ENCODE measurements at places on chromosomes 2 and 18.

GRCh38 chr2:25265001-25265400, 76.7 kb downstream of the DNMT3A start:
- DNase-seq = no peak

DNA sequence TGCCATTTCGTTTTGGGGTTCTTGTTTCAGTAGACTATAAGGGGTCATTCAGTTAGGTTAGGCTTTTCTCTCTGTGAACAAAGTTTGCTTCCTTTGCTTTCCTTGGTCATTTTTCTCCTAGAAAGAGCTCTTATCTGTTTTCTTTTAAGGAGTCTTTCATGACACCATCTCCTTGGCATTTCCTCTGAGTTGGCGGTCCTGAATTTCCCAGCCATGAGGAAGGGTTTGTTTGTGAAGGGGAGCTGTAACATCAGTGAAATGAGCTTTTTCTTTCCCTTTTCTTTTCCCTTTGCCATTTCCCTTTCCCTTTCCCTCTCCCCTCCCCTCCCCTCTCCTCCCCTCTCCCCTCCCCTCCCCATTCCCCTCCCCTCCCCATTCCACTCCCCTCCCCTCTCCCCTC, 61.7 kb downstream of the MAP4K4 start:
- DNase-seq = peak; percentile 63

DNA sequence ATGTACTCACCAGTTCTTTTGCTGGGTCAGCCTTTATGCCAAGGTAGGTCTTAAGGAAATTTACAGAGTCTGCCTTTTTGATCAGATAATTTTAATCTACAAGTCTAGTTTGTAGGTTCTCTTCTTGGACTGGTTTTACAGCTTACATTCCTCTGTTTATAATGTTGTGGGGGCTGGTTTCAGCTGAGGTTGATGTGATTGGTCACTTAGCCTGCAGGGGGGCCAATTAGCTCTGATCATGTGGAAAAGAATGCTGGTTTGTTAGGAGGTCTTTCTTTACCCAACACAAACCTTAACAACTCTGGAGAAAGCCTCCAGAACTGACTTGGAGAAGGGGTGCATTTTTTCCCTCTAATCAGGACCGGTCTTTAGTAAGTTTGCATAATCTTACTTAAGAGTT, at the start of gene KCNJ13:
Gene KCNJ13 (minus strand): TSS at position 131 of the 400 bp plus-strand sequence. CDS start 5,203 bp downstream, outside the sequence.
- DNase-seq = no peak

DNA sequence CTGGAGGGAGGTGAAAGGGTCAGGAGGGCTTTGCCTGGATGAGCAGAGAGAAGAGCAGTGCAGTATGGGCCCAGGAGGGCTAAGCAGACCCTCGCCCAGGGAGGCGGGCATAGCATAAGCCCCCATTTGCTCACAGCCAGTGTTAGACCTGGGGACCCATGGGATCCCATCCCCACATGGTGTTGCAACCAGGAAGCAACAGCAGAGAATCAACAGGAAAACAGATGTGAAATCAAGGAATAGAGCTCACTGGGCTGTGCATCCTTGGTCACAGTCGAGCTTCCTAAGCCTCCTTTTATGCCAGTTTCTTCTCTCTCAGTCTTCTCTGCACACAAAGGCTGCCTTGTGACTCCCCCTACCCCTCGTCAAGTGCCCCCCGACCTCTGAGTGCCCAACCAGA, 19.9 kb downstream of the ASB18 start:
- DNase-seq = no peak

- no peak for DNase-seq
Observed at GRCh38 chr2:128726911-128727310, 408.2 kb upstream of the HS6ST1 start.

- DNase-seq = no peak
Observed at GRCh38 chr2:39429746-39430145, 7.3 kb downstream of the MAP4K3 start.

DNA sequence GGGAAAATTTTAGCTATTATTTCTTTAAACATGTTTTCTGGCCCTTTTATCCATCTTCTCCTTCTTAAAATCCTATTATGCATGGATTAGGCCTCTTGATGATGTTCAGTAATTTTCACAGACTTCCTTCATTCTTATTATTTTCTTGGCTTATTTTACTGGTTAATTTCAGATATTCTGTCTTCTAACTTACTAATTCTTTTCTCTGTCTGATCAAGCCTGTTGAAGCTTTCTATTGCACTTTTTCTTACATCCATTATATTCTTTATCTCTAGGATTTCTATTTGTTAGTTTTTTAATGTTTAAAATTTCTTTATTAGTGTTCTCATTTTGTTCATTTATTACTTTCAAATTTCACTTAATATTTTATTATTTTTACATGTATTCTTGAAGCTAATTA, 105.3 kb upstream of the GALNT13 start:
- no peak for DNase-seq

- DNase-seq = no peak
Observed at GRCh38 chr2:127048969-127049897, 57.7 kb downstream of the BIN1 start.

GRCh38 chr2:240457223-240458043, 22.0 kb downstream of the GPC1 start:
- no peak for DNase-seq

- no peak for DNase-seq
Observed at GRCh38 chr2:130870779-130871178, 34.1 kb downstream of the ARHGEF4 start.

DNA sequence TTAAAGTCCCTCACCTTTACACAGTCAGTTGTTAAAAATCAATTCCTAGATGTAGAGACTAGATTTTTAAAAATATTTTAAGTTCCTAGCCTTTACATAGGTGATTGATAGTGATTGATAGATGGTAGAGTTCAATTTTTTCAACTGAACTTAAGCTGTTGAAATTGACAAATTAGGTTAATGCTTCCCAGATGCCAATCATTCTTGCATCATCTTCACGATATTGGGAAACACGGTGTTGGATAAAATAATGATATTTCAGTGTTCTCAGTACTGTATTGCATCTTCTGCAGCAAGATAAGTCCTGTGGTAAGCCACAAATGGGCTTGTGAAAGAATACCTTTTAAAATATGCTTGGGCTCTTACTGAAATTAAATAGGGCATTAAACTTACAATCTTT, 667.6 kb downstream of the STK39 start:
- DNase-seq = no peak

- no peak for DNase-seq
Observed at GRCh38 chr2:160584972-160585494, 91.4 kb upstream of the RBMS1 start.

DNA sequence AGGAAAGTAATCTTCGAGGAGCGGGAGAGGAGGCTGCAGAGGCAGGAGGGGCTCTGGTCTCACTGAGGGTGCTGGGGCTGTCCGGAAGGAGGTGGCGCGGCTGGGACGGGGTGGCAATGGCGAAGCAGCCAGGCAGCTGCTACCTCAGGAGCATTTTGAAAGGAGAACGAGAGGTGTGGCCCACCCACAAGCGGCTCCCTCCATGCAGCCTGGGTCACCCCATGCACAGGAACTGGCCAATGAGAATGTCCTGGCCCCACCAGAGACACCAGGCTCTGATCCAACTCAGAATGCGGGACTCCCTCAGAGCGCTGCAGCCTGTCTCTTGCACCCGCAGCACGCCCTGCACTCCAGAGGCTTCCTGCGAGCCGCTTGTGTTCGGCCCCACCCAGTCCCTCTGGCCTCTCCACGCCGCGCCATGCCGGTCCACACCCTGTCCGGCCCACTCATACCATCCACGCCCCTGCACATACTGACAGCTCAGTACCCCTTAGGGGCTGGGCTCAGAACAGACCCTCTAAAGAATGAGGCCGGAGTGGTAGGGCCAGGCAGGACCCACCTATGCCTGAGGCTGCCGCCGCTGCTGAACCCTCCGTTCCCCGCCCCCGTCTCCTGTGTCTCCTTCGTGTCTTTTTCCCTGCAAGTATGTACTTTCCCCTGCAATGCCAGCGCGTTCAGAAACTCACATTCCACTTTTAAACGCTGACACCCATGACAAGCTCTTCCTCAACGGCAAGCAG, 6.4 kb upstream of the BOK start:
- DNase-seq = no peak

DNA sequence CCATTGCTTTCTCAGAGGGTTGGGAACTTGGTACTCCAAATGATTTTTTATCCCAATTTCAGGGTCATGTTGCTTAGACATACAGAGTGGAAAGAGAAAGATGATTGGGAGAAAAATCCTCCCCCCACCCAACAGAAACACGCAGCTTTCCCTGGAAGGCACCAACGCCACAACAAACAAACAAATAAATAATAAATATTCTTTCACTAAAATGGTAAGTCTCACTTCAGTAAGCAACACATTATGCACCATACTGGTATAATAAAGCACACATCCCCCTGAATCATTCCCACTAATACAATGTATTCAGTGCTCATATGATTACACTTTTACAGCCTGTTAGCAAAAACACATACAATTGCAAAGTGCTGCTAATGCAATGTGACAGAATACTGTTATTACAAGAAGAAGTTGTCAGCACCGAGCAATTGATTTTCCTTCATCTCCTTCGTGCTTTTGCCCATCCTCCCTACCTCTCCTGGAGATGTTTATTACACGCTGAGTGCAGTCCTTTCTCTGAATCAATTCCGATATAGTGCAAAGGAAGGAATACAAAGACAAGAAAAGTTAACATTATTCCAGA, 359.9 kb downstream of the TXNL1 start:
- no peak for DNase-seq

DNA sequence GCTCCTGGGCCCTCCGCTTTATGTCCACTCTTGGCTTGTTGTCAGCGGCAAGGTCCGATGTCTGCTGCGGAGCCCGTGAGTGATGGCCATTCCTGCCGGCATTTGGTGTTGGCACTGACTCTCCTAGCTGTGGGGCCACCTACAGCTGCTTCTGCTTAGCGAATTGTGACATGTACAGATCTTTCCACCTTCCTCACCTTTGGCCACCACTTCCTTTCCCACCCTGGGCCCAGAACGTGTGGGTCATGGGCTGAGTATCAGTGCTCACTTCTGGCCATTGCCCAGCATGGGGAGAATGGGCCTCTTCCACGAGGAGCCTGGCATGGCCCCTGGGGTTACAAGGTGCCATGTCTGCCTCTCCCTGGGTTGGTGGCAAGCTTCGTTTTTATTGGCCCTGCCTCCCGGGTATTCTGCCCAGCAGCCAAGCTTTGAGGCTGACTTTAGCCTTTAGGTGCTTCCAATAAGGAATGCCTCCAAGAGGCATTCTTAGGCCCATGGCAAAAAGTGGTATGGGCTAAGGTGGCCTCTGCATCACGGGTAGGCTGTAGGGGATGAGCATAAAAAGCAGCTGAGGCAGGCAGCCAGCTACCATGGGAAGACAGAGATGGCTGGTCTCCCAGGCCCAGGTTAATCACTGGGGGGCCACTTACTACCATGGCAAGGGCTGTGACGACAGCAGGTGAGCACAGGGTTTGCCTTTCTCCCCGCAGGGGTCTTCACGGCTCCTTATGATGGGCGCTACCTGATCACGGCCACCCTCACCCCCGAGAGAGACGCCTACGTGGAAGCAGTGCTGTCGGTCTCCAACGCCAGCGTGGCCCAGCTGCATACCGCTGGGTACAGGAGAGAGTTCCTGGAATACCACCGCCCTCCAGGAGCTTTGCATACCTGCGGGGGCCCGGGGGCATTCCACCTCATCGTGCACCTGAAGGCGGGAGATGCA, 65.8 kb downstream of the EMILIN2 start:
- DNase-seq = no peak

- peak; percentile 73 for DNase-seq
Observed at GRCh38 chr2:226184940-226185615, 614.5 kb downstream of the IRS1 start.

GRCh38 chr2:164114937-164115336, 379.1 kb upstream of the FIGN start:
- DNase-seq = no peak

DNA sequence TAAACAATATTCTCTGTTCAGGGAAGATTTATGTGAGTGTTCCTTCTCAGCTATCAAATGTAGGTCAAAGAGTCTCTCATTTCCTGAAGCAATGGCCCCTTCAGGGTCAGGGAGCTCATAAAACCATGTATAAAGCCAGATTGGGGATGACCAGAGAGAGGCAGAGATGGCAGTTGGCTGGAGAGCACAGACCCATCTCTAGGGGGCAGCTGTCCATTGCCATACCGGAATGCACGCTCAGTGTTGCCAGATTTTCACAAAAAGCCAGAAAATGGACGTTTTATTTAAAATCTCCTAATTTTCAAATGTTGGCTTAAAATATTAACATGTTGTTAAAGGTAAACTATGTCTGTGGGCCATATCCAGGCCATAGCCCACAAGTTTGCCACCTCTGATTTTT, 1920.7 kb upstream of the CELF4 start:
- DNase-seq = no peak

DNA sequence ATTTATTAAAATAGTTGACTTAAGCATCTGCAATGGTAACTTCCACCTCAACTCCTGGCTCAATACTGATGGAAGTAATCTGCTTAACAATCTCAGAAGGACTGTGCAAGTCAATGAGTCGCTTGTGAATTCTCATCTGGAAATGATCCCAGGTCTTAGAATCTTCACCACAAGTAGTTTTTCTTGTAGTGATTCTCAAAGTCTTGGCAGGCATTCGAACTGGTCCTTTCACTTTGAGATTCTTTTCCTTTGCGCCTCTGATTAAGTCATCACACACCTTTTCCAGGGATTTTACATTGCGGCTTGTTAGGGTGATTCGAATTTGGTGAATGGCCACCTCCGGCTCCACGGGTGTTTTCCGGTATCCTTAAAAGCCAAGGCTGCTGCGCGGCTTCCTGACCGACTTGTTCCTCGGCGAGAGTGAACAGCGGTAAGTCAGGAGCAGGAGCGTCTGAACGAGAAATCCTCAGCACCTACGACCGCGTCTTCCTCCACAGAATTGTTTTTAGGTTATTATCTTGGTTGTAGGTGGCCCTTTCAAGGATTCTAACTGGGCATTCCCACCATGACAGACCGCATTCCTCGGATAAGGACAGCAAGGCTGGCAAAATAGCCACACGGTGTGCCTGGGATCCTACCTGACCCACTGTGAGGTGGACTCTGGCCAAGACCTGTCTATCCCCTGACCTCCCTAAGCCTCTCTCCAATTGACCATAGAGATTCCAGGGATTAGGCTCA, 23.8 kb upstream of the SLC20A1 start:
- DNase-seq = no peak

- DNase-seq = no peak
Observed at GRCh38 chr18:45321520-45321919, 293.8 kb upstream of the SLC14A2 start.

DNA sequence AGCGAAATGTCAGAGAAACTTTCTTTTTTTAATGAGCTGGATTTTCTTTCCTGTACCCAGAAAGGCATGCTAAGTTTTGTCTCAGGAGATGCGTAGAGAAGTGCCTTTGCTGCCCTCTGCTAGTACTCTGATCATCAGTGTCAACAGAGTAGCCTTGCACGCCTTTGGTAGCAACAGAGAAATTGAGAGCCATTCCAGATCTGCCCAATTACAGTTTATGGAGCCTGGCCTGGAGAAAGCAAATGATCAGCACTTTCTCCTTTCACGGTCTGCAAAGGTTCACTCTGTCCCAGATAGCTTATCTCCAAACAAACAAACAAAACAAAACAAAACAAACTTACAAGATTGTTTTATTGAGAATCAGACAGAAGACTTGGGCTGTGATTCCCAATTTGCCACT, 792.8 kb upstream of the PIK3C3 start:
- no peak for DNase-seq

GRCh38 chr2:67446491-67446911, 49.4 kb downstream of the ETAA1 start:
- no peak for DNase-seq

GRCh38 chr2:128316777-128317180, 1.9 kb downstream of the HS6ST1 start:
- DNase-seq = no peak
